ENCODE measurements at places on chromosomes 4 and X.
A peak's percentile ranks its signal among the peaks of the same experiment; 100 is the strongest.

DNA sequence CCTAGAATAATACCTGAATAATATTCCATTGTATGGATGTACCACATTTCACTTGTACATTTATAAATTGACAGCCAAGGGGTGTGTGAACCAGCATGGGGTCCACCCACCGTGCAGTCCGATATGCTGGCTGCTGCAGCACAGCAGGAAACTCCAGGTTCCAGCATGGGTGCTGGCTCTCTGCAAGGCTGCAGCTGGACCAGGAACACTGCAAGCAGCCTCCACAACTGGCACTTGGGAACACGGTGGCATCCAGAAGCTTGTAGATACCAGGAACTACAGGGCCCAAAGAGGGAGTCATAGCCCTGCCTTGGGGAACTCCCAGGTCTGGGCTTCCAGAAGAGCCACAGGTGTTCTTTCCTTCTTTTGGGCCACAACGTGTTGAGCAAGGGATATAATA is 91.2 kb downstream of the NXF2 start:
- DNase-seq = no peak

- no peak for DNase-seq
Measured at GRCh38 chrX:56783996-56784620, 55.1 kb downstream of the NBDY start.

- no peak for DNase-seq
Measured at GRCh38 chr4:168039593-168039992, 52.7 kb upstream of the ANXA10 start.

DNA sequence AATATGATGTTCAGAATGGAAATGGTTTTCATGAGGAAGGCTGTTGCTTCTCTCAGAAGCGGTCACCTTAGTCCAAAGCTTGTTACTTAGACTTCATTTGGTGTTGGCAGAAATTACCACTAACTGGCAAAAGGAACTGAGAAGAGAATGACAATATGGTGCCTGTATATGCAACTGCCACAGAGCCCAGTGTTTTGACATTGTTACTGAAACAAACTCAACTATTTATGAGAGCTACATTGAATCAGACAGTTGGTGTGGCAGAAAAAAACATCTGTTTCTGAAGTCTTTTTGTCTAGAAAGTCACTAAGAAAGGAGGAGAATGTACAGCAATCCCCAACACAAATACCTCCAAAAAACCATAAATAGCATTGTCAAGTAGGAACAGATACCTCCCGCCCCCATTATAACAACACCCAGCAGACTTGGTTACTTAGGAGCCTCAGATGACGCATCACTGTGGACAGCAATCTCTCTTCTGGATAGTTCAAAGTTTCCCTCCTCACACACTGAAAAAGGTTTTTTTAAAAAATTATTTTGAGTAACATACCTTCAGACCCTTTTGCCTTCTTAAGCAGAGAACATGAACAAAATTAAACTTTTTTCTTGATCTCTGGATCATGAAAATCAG is 92.2 kb downstream of the MAML3 start:
- DNase-seq = no peak

DNA sequence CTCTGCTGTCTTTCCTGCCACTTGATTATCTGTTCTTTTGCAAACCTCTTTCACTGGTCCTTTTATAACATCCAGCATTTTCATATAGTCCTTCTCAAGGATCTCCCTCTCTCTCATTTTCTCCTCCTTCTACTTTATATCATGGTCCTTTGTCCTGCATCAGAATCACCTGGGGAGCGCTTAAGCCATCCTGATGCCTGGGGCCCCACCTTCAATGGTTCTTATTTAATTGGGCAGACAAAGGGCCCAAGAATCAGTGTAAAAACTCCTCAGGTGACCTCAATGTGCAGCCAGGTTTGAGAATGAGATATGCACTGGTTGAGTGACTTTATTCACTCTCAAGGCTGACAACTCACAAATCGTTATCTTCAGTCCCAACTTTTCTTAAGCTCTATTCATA is 283.9 kb downstream of the UNC5C start:
- no peak for DNase-seq

DNA sequence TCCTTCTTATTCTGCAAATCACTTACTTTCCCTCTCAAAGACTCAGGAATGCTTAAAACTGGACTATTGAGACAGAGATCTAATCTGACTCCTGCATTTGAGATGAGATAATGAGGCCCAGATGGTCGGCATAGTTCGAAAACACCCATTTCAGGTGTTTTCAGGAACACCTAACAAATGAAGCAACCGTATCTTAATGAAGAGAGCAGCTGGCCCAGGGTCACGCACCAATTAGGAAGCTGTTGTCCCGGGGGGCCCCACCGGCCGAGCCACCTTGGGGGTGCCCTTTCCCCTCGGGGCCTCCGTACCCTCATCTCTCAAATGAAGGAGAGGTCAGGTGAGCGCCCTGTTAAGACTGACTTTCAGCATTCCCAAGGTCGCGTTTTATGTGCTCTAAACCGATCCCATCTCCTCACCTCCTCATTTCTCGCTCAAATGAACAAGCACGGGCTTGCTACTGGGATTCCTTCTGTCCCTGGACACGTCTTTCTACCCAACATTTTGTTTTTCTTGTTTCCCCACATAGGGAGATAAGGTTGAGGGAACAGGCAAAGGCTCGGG is 824 bp downstream of the LRPAP1 start:
- no peak for DNase-seq

DNA sequence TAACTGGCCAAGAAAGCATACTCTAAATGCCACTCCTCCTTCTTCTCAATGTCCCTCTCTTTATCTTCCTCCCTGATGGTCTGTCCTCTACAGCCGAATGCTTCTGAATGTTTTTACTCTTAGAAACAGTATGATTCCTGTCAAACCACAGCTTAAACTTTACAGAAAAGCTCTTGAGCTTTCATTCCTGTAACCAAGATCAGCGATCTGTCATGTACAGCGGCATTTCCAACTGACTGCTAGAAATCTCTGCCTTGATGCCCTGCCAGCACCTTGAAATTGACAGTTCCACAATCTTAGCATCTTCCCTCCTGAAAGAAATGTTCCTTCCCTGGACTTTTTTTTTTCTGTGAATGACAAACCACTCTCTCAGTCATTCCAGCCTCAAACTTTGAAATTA is 11.5 kb upstream of the GATB start:
- no peak for DNase-seq

DNA sequence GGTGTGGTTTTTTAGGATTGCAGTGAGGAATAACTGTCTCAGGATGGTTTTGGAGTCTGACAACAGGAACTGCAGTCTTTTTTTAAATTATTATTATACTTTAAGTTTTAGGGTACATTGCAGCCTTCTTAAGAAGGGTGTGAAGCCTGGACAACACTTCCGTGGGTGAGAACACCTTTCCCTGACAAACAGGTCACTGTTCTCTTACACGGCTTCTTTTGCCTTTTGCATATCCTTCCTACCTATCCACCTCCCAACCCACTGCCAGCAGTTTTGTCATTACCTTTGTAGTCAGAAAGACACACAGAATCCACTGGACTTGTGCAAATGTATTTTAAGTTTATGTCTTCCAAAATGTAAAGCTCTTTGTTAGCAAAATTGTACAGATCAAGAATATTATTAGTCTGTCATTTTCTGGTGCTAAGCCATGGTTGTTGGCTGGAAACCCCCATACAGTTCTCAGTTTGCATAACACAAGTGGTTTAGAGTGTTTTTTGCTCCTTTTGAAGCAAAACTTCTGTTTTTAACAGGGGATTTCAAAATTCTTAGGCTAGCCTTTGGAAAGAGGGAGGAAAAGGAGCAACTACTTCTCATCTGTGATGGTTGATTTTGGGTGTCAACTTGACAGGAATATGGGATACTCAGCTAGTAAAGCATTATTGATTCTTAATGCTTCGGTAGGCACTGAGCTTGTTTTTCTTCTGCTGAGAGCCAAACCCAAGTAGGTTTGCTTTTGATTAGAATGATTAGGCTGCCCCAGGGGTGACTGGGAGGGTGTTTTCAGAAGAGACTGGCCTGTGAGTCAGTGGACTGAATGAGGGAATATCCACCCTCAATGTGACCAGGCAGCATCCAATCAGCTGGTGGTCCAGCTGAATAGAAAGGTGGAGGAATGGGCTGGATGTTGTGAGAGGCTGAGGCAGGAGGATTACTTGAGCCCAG is 29.4 kb upstream of the KLHL2 start:
- DNase-seq = no peak

DNA sequence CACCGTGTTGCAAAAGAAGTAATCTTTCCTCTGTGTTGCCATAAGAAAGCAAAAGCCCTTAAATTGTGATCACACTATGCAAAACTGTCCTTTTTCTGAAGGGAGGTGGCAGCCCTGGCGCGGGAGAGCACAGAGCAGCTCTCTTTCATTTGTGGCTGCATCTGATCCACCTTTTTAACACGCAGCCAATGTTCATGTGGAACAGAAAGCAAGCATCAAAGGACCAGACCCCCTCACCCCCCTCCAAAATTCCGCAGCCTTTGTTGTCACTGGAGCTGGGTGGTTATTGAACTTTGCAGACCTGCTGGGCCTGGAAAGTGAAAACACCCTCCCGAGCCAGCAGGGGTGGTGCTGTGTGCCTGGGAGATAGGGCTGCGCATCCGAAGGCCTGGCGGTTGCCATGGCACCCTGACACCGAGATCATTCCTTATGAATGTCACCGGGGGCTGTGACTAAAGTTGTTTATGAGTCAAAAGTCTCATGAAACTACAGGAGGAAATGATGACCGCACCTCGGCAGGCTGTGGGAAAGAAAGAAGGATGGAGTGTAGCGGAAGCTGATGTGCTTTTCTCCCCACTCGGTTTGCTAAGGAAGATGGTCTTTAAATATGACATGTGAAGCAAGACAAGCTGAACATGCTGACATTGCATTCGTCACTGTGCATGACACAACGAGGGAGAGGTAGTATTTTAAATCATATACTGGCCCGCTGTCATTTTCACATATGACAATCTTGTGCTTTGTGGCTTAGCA is 367.4 kb downstream of the UNC5C start:
- peak; percentile 90 for DNase-seq

GRCh38 chr4:174918058-174918457 is at the start of gene ADAM29:
TSS of gene ADAM29 (plus strand) at chr4:174918358. CDS start at chr4:174975526, 57,168 bp downstream.
- DNase-seq = no peak

GRCh38 chr4:127113844-127114362 is 518.9 kb upstream of the INTU start:
- no peak for DNase-seq

DNA sequence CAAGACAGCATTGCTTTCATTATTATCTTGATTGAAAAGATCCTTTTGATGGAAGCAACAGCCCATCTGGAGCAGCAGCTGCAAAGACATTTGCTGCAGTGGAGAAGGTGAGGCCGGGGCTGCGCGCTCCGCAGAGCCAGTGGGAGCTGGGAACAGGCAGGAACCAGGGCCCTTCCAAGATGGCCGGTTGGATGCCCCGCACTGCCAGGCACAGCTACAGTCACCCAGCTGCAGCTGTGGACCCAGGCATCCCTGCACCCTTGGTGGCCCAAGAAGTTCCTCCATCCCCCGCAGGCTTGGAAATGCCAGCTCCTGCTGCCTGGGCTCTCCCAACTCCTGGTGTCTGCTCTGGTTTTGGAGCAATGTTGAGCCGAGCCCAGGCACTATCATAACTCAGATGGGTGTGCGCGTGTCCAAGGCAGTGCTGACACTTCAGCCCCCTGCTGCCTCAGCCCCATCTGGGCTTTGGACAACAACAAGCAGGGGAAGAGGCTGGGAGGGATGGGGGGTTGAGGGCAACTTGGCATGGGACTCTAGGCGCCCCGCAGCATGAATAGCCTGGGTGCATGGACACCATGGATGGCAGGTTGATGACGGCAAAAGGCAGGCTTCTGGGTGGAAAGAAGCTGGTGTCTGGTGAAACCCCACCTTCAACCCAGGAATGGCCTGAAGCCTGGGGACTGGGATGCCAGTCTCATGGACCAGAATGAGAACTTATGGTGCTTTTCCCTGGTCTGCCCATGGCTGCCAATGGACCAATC is 371.8 kb downstream of the FSTL5 start:
- DNase-seq = no peak

DNA sequence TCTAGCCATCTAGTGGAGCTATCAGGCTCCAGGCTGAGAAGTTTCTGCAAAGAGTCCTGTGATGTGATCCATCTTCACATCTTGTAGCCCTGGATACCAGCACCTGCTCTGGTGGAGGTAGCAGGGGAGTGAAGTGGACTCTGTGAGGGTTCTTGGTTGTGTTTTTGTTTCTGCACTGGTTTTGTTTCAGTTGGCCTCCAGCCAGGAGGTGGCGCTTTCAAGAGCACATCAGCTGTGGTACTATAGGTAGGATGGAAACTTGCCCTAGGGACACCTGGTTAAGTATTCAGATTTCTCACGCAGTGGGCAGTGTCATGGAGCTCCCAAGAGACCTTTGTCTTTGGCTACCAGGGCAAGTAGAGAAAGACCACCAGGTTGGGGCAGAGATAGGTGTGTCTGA is 257.5 kb upstream of the SLC7A11 start:
- no peak for DNase-seq

GRCh38 chr4:146238107-146238506 is 23.8 kb downstream of the REELD1 start:
- DNase-seq = no peak

DNA sequence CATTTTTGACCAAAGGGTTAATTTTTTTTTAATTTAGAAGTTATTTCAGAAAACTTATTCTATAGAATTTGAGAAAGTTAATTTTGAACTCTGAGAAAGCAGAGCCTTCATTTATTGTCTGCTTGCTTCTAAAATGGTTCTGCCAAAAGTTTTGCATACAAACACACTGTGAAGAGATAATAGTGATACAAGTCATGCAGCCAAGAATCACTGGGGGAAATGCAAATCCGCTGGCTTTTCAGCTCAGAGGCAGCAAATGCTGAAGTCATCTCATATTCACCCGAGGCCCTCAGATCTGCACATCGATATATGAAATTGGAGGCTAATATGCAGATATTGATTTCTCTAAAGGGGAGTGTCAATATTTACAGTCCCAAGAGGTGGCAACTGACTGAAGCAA is 186.2 kb downstream of the KIT start:
- DNase-seq = no peak

DNA sequence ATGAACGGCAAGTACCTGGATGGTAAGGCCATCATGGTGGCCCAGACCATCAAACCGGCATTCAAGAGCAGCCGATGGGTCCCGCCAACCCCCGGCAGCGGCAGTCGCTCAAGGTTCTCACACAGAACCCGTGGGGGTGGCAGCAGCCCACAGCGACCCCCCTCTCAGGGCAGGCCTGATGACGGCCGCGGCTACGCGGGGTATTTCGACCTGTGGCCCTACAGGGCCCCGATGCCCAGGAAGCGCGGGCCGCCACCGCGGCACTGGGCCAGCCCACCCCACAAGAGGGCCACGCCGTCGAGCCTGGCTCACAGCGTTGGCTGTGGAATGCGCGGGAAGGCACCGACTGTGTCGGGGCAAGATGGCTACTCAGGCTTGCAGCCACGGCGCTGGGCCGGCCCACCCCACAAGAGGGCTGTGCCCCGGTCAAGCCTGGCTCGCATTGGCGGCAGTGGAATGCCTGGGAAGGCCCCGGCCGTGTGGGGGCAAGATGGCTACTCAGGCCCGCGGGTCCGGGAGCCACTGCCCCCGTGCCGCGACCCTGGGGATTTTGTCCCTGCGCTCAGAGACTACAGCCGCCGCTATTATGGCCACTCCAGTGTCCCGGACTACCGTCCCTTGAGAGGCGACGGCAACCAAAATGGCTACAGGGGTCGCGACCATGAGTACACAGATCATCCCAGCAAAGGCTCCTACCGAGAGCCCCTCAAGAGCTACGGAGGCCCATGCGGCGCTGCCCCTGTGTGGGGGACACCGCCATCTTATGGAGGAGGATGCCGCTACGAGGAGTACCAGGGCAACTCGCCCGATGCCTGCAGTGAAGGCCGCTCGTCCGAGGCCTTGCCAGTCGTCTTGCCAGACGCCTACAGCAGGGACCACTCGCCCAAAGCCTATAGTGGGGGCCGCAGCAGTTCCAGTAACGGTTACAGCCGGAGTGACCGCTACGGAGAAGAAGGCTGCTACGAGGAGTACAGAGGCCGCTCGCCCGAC is 731 bp downstream of the RBMXL3 start:
- DNase-seq = no peak
